ENCODE measurements at places on chromosomes 5 and 9. TPM values are rescaled to one million over a fixed set of nuclear protein-coding genes. Genes with fewer than 3 reads are reported as not detected.

Gene PCDHB6
- 3.6 TPM for total RNA-seq

GRCh38 chr9:135901826-135902225, 5.5 kb downstream of the CAMSAP1 start:
- DNase-seq = no peak

- peak; percentile 41 for DNase-seq
Measured at GRCh38 chr9:137300567-137301080, 1.4 kb downstream of the NRARP start.

DNA sequence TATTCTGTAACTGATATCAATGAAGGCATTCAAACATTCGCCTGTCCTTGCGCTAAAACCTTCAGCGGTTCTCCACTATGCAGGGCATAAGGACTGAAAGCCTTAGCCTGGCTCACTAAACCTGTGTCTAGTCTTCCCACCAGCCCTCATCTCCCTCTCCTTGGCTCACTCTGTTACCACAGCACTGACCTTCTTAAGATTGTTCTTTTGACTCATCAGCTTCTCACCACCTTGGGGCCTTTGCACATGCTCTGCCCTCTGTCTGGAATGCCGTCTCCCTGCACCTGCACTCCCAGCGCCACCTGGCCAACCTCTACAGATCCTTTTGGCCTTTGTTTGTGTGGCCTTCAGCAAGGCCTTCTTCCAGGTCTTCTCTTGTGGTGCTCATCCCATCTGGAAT, 131.8 kb upstream of the IER5L start:
- no peak for DNase-seq

Gene NKD2
- 2.8 TPM for total RNA-seq

- DNase-seq = no peak
Measured at GRCh38 chr9:89883401-89884341, 278.9 kb downstream of the GADD45G start.

DNA sequence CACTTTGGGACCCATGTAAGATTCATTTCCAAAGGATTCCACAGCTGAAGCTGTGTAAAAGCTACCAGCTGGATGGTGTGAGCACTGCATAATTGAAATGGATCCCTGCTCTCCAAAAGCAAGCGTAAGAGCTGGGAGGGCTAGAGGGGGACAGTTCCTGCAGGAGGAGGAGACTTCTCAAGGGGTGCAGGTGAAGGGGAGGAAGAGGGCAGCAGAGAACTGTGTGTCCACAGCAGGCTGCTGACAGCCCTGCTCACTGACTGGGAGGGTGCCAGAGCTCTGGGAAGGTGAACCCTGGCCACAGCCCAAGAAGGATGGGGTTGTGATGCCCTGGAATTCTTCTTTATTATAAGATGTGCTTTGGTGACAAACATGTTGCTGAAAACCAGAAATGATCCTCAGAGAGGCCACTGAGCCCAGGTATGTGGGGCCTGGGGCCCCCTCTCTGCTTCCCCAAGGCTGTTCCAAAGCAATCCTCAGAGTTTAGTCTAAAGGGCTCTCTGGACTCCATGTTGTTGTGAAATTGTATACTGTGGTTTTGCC, 112.8 kb upstream of the SLC25A48 start:
- no peak for DNase-seq

DNA sequence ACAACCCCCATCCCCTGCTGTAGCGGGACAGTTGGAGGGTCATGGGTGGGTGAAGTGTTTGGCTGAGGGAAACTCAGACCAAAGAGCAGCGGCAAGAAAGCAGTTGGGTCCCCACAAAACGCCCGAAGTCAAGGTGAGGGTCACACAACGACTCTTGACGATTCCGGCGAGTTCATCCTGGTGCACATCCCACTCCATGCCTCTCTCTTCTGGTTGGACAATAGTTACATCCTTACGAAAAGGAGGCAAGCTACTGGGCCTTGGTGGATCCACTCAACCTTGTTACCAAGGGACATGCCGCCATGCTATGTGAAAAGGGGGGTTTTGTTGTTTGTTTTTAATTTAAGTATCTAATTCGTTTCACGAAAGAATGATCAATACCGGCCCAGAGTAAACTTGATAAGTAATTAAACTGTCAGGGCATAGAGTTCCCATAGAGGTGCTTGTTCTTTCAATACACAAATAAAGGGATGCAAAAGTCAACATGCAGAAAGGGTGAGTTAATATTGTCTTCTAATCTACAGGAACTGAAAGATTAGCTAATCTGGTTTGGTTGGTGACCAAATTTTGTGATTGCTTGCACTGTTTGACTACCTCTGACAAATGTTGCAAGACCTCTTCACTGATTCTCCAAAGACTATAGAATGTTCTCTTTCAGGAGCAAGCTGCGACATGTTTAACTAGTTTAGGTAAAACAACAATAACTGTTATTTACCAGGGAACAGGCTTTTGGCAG, 732 bp upstream of the SMIM15 start:
- DNase-seq = peak; percentile 20

GRCh38 chr5:95050708-95051107, 234.2 kb downstream of the MCTP1 start:
- no peak for DNase-seq

- DNase-seq = peak; percentile 20
Measured at GRCh38 chr5:17218353-17219005, 1.0 kb downstream of the BASP1 start.

DNA sequence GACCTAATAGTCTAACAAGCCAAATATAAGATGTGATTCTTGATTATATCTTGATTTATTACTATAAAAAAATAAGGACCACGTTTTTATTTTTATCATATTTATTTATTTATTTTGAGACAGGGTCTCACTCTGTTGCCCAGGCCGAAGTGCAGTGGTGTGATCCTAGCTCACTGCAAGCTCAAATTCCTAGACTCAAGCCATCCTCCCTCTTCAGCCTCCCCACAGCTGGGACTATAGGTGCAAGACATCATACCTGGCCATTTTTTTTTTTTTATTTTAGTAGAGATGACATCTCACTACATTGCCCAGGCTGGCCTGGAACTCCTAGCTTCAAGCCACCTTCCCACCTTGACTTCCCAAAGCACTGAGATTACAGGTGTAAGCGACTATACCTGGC, 61.0 kb upstream of the LARP1 start:
- no peak for DNase-seq

DNA sequence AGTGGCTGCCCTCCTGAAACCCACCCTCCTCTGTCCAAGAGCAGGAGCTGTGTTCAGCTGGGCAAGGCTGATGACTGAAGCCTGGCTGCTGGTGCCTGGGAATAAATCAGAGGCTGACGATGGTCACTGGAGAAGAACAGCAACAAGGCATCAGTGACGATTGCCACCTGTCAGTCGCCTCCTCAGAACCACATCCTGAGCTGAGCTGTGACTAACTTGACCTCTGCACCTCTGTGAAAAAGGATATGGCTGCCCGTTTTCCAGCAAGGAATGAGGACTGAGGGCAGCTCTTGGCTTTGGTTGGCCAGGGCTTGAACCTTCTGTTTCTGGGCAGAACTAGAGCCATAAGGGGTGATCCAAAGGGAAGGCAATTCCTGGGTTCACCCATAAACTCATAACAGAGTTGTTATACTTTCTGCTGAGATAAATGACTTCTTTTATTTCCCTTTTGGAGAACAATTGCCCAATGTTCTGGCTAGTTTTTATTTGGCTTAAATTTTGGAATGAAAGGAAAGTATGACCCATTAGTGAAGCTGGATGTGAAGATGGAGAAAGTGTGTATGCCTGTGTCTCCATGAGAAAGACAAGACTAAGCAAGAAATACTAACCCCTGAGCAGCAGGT, 40.1 kb downstream of the TRIP13 start:
- DNase-seq = no peak

Gene ZNF618
- total RNA-seq = 4.9 TPM

GRCh38 chr5:3161672-3162071, 410.2 kb upstream of the IRX2 start:
- DNase-seq = no peak

GRCh38 chr5:137320056-137321045, 178.8 kb downstream of the SPOCK1 start:
- peak; percentile 41 for DNase-seq

DNA sequence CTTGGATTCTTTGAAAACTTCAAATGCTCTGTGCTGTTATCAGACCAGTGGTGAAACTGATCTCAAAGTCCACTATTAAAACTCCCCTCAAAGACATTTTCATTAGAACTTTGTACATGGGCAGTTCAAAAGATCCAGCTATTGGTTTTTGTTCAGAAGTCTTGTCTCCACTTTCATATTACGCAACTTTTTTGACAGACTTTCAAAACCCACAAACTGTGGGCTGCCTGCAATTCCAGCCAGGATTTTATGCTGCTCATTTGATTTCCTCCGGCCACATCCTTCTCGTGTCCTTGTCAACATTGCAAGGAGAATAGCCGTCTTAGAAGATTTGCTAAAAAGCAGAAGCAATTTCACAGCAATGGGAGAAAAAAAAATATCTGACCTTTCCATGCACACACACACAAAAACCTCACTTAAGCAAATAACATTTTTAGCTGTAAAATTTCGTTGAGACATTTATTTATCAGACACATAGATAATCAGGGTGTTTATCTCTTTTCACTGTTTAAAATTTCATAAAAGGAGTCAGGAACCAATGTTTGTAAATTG, 1990.5 kb downstream of the MAT2B start:
- DNase-seq = peak; percentile 49

DNA sequence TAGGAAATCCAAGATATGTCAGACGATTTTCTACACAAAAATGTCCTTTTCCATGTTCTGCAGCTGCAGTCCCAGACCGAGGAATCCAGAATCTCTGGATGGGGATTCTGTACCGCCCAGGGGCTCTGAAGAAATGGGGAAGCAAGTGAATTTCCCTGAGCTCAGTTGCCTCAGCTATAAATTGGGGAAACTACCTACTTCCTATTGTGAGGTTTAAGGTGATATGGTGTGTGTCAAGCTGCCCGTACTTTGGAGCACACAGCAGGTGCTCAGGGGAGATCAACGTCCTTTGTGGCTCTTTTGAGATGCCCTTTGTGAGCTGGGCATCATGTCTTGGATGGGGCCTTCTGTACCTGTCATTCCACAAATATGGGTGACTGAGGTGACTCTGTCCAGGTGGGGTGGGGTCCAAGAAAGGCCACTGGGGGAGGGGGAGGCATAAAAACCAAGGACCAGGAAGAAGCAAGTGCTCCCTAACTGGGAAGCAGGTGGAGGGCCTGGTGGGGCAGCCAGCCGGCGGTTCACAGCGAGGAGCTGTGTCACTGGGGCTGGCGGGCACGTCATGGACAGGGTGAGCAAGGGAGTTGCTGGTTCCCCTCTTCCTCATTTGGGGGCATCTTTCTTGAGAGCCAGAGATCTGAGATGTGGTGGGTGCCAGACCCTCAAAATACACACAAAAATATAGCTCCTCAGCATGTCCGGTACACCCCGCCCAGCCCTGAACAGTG, 116.0 kb downstream of the CRB2 start:
- no peak for DNase-seq

DNA sequence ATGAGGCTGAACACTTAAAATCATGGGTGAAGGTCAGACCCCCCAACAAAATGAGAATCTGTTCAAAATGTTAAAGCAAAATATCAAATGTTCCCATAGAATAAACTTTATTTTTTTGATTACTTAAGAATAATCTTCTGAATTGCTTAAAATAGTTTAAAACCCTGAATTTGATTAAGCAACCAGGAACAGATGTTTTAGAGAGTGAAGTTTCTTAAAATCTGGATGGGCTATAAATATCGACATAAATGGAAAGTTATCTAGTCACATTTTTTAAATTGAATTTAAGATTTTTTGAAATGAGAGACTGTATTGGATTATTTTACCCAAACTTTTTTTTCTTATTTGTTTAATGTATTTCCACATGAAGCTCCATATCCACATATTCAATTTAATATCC, 98.5 kb downstream of the ADAMTS12 start:
- DNase-seq = no peak

GRCh38 chr9:30201024-30201423, 2183.4 kb upstream of the ACO1 start:
- DNase-seq = no peak

DNA sequence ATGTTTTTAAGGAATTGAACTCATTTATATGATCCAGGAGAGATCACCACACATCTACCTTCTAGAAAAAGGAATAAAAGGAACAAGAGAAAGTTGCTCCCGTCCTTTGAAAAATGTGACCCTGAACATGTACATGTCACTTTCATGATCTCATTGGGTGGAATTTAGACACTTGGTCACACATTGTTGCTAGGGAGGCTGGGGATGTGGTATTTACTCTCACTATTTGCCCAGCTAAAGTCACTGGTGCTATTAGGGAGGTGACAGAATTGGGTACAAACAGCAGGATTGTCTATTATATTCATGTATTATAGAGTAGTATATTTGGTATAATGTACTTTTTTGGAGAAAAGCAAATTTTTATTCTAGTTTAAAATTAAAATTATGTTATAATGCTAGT, 2.1 kb upstream of the CDH10 start:
- DNase-seq = no peak

DNA sequence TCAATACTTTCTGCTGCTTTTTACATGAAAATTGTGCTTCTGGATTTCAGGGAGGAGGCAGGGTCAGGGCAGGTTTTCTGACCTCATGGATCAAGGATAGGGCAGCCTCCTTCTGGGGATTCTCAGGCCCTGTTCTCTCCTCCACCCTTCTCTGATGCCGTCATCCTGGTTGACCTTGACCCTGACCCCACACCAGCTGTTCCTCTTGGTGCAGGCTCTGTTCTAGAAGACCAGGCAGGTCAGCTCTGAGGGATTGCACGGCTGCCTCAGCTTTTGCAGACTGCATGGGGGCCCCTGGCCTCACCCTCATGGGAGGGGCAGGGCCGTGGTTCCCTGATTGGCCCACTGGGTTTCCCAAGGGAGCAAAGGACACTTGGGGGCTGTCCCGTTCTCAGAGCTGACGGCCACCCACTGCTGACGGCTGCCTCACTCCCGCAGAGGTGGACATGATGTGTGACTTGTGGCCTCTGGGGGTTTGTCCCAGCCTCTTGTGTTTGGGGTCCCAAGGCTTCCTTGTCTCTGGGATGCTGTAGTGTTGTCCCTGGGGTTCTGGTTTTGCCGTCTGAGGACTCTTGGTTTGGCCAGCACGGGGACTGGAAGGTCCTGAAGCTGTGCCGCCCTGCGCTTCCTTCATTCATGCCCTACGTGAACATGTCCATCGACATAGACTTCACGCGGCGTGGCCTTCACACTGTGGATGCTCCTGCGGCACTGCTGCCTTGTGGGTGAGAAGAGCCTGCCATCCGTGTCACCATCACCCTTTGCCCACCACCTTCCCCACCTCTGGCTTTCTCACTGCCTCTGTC, 34.5 kb downstream of the CEP72 start:
- DNase-seq = no peak

Gene FAM240B
- not detected for total RNA-seq

Gene ITK
- total RNA-seq = 0.02 TPM

Gene PCSK5
- total RNA-seq = 2.4 TPM

Gene TRUB2
- total RNA-seq = 13.8 TPM

Gene SPATA31E1
- not detected for total RNA-seq

GRCh38 chr5:126917918-126918614, 112.3 kb downstream of the MARCHF3 start:
- peak; percentile 24 for DNase-seq

DNA sequence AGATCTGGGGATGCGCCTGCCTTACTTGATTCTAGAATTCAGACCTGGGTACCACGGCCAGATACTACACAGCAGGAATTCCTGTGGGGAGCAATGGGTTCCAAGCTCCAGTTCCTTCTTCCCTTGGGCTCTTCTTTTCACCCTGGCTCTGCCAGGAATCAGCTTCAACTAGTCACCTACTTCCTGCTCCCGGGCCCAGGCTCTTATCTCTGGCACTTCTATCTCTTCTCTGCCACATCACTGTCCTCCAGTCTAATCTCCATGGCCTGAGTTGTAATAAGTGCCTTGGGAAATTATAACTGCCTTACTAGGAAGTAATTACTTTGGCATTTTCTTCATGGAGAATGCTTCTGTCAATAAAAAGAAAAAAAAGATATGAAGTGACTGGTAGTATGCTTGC, 26.2 kb upstream of the SERINC5 start:
- DNase-seq = no peak

Gene SPOCK1
- 5.9 TPM for total RNA-seq

All from H4 (cell line).